ENCODE measurements at places on chromosomes 12 and 14.

DNA sequence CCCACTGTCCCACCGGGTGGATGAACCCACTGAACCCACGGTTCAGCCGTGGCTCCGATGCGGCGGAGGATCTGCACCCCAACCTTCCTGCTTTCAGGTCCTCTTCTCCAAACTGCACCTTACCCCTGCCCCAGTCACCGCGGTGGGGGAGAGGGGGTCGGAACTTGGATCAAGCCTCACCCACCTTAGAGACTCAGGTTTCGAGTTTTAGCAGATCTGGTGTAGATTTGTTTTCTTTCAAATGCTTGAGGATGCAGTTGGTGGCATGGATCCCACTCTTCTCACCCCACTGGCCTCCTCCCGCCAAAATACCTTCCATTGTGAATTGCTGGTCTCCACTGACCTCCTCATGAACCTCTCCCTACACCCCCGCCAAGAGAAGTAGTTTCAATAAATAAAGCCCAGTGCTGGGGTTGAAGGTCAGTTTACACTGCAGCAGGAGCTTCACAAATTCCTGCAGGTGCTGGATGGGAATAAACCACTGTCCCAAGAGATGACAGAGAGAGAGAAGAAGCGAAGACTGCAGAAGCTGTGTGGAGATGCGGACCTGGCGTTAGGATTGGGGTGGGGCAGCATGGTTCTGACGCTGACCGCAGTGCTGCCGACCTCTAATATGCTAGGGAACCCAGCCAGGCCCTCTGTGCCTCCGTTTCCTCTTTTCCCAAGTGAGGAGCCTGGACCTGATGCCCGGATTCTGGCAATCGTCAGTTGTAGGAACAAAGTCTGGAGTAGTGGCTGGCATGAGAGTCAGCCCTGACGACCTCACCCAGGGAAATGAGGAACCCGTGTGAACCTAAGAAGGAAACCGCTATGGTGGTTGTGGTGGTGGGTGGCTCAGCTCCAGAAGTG is 7.4 kb downstream of the TTC6 start:
- DNase-seq = no peak

GRCh38 chr12:123271001-123271668 is 521 bp downstream of the CDK2AP1 start:
- peak; percentile 73 for DNase-seq

DNA sequence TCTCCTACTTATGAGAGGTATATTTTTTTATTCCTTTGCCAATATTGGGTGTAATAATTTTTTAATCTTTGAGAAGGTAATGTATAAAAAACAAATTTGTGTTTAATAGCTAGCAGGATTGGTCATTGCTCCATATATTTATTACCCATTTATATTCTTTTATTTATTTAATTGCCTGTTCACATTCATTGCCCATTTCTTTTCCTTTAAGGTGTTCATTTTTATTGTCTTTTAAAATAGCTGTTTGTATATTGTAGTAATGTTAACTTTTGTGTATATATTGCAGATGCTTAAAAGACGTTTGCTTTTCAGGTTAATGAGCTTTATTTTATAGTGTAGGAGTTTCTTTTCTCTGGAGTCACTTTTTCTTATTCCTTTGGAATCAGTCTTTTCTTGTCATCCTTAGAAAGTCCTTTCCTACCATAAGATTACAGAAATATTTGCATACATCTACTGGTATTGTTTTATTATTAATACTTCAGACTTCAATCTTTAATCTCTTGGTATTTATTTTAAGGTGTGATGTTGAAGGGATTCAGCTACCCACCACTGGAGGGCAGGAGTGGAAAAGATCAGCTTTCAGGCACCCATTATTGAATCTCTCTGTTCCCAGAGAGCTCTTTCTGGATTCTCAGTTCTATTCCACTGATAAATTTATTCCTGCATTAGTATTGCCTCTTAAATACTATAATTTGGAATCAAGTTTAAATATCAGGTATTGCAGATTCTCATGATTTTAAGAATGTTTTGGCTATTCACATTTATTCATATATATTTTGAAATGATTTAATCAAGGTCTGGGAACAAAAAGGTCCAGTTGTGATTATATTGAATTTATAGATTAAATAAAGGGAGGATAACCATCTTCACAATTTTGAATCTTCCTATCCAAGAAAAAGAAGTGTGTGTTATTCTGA is 17.3 kb downstream of the PPM1A start:
- peak; percentile 47 for DNase-seq

DNA sequence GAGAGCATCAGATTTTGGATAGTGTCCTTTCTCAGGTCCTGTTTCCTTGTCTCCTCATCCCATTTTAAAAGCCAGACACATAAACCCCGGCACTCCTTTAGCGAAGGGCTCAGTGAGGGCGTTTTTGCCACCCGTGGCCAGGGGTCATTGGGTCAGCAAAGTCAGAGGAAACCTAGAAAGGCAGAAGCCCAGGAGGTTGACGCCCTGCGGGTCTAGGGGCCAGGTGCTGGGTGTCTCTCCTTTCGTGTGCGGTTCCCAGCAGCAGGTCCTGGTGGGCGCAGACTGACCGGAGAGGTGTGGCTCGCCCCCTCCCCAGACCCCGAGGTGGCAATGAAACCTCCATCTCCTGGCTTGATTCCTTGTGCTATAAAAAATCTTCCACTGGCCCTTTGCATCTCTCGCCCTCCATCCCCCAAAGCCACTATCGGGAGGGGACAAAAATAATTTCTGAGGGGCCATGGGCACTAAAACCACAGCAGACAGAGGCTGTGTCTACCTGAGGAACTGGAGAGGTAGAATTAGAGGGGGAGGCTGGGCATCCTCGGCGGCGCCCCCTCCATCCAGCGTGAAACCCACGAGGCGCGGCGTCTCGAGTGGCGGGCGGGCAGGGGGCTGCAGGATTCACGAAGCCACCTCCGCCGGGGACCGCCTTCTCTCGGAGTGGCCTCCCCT is 858 bp upstream of the FRMD6 start:
- DNase-seq = no peak

- no peak for DNase-seq
Observed at GRCh38 chr14:96965885-96966595, 168.9 kb downstream of the VRK1 start.

DNA sequence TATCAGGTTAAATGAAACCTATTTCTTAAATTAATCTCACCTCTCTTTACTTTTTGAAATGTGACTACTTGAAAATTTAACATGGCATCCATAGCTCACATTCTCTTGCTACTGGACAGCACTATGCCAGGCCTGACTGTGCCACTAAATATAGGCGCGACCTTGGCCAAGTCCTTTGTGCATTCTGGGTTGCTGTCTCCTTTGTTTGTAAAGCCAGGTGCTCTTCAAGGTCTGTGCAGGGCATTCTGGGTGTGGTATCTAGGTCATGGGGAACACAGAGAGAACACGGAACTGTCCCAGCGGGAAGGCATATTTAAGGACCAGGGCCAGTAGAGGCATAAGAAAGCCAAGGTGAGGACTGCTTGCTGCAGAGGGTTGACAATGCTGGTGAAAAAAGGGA is 121.2 kb downstream of the ZNF664 start:
- no peak for DNase-seq

- DNase-seq = no peak
Observed at GRCh38 chr12:58870595-58870994, 49.7 kb downstream of the LRIG3 start.

- no peak for DNase-seq
Observed at GRCh38 chr12:4346931-4347330, 25.9 kb downstream of the TIGAR start.

- DNase-seq = no peak
Observed at GRCh38 chr12:60834372-60834771, 1238.5 kb downstream of the SLC16A7 start.

DNA sequence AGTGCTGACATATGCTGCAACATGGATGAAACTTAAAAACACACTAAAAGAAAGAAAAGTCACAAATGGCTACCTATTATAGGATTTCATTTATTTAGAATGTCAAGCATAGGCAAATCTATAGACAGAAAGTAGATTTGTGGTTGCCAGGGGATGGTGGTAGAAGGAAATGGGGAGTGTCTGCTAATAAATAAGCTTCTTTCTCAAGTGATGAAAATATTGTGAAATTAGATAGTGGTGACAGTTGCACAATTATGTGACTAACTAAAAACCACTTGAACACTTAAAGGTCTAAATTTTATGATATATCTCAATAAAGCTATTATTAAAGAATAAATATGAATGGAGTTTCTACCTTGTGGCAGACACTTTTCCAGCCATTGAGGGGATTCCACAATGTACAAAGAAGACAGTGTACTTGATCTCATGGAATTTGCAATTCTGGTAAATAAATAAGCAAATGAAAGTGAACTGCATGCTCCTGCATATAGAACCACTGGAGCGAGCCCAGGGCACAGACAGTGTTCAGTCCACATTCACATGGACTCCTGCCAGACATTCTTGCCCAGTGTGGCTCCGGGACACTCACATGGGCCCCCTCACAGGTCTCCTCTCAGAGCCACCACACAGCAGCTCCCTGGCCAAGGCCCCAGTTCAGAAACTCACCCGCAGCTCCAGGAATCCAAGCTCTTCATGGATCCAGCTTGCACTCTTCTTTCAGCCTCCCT is 107.1 kb upstream of the ARID2 start:
- peak; percentile 20 for DNase-seq

GRCh38 chr14:55370883-55371455 is 40.7 kb downstream of the ATG14 start:
- DNase-seq = no peak

GRCh38 chr12:19035536-19035935 is 94.0 kb upstream of the PLEKHA5 start:
- no peak for DNase-seq

DNA sequence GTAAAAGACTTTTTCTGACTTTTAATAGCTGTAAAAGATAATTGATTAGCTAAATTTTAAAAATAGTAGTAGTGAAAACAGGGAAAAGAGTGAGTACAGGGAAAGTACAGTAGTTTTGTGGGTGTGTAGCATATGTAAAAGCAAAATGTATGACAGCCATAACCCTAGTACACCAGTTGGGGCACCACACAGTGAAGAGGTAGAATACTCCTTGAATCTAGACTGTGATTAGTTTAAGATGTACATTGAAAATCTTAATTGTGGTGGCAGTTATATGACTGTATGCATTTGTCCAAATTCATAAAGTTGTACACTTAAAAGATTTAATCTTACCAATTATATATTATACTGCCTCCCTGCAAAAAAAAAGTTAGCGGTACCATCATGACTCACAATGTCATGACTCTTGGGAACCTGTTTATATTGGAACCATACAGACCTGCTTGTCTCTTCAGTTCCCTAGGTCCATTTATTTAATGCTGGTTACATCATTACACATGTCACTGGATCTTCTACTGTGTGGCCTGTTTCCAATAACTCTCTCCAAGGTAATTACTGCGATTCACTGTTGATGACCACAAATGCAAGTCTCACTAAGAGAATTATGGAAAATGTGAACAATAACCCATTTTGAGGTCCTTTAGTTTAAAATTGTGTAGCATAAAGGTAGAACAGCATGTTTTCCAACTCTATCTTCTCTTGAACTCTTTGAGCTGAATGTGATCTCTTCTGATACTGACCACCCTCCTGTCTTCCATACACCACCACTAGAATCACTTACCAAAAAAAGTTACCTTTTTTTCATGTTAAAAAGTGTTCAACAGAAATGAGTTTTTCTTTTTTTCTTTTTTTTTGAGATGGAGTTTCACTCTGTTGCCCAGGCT is 264.2 kb upstream of the AMIGO2 start:
- DNase-seq = peak; percentile 28

- peak; percentile 62 for DNase-seq
Observed at GRCh38 chr12:107731366-107731765, 29.6 kb downstream of the PRDM4 start.

GRCh38 chr12:34386016-34386415 is 363.7 kb downstream of the ALG10 start:
- DNase-seq = no peak

- no peak for DNase-seq
Observed at GRCh38 chr14:24377126-24377525, 9.1 kb downstream of the NFATC4 start.

- no peak for DNase-seq
Observed at GRCh38 chr14:55109836-55110235, 19.2 kb upstream of the LGALS3 start.

Measured in epithelial cell of esophagus (primary cell).